K562 (cell line): ENCODE measurements at places on chromosomes 12 and 14. TPM values are rescaled to one million over a fixed set of nuclear protein-coding genes. Genes with fewer than 3 reads are reported as not detected.

DNA sequence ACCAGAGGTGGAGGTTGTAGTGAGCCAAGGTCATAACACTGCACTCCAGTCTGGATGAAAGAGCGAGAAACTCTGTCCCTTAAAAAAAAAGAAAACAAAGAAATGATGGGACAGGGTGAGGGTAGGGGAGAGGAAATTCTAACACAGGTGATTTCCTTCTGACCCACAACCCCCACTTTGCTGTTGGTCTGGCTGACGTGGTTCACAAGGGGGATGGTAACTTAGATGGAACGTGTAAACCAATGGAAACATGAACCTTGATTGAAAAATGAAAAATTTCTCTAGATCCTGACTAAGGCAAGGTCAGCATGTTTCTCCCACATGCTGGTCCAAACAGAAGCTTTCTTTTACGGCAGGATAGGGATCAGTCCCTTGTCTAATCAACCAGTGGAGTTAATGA lies 15.8 kb upstream of the RIOX1 start:
- DNase-seq, result no peak

DNA sequence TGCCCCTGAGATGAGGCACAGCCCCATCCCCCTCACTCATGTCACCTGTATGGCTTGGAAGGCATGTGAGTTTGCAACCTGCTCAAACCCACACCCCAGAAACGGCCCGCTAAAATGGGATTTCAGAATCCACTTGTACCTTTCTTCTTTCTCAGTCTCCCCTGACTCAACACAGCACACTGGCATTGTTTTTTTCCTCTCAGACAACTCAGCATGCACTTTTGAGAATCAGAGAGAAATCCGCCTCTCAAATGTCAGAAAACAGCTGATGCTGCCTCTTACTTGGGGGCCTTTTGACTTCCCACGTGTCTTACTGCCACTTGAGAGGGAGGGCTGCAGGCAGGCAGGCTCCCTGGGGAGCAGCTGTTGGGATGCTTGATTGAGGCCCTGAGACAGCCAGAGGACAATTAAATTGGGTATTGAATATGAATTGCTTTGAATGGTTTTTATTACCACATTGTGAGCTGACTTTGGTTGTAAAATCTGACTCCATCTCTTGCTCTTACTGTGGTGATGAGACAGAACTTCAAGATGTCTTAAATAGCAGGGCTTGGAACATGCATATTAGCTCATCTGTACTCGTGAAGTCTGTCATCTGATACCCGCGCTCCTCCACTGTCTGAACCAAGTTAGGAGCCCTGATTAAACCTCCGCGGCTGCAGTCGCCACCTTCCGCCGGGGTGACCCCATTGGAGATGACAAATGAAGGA lies 96.6 kb downstream of the APAF1 start:
- DNase-seq, result peak; percentile 39

DNA sequence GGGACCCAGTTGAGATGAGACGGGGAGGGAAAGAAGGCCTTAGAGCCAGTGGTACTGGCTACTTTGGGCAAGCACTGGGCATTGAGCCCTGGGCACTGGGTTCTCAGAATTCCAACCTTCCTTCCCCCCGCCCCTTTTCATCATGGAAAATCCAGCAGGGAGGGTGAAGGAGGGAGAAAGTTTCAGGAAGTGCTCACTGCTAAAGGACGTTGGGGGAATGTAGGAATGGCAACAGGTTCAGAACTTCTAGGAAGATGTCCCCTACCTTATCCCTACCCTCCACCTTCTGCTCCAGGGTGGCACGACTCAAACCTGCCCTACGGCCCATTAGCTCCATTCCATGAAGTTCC lies 4.2 kb upstream of the TNS2 start:
- no peak for DNase-seq

Gene MMP19
- total RNA-seq, result 1.1 and 1.3 TPM in 2 replicates

Gene RNASE1
- total RNA-seq, result 6.4 and 6.8 TPM in 2 replicates

Gene CISTR
- not detected in 2 replicates for total RNA-seq

- no peak for DNase-seq
Observed at GRCh38 chr14:103634156-103634555, 5.1 kb downstream of the KLC1 start.

Gene ANKS1B
- total RNA-seq, result not detected in 2 replicates

GRCh38 chr14:36988568-36988967 lies 183.8 kb downstream of the SLC25A21 start:
- no peak for DNase-seq

GRCh38 chr12:79765157-79765556 lies 74.4 kb upstream of the PAWR start:
- DNase-seq, result peak; percentile 6

Gene MYO1H
- total RNA-seq, result not detected in 2 replicates

- no peak for DNase-seq
Observed at GRCh38 chr12:131218026-131218922, 264.6 kb downstream of the ADGRD1 start.

GRCh38 chr14:51860825-51861499 lies 550 bp downstream of the GNG2 start:
- no peak for DNase-seq

- no peak for DNase-seq
Observed at GRCh38 chr12:120339256-120339655, 11.7 kb upstream of the PLA2G1B start.

GRCh38 chr12:107086314-107086713 lies 7.0 kb downstream of the CRY1 start:
- DNase-seq, result no peak

DNA sequence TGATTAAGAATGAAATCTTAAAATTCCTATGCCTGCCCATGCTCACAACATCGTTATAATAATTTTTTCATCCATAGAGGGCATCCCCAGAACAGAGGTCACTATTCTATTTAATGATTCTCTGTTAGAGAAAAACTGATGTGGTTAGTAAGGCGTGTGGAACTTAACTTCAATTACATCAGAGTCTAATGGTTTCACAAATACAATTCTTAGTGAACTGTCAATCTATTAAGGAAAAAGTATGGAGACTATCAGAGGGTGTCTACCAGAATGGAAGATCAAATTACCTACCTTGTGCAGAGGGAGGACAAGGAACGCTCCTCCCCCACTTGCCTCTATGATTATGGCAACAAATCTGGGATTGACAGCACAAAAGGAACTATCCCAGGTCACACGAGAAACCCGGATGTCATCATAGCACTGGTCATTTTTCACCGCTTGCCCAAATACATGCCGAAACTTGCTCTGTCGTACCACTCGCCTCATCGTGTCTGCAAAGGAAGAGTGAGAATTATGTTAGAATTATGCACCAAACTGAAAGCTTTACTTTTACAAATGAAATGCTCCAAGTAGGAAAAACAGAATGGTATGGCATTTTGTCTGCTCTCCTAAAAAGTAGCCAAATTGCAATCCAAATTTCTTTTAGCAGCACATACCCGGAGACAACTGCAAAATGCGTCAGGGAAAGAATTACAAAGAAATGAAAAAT lies 30.3 kb downstream of the CORO1C start:
- no peak for DNase-seq

Gene FAR2
- 8.5 and 12.7 TPM in 2 replicates for total RNA-seq

Gene FGF6
- total RNA-seq, result not detected in 2 replicates

GRCh38 chr12:93712200-93712599 lies 35.0 kb downstream of the CRADD start:
- DNase-seq, result no peak

DNA sequence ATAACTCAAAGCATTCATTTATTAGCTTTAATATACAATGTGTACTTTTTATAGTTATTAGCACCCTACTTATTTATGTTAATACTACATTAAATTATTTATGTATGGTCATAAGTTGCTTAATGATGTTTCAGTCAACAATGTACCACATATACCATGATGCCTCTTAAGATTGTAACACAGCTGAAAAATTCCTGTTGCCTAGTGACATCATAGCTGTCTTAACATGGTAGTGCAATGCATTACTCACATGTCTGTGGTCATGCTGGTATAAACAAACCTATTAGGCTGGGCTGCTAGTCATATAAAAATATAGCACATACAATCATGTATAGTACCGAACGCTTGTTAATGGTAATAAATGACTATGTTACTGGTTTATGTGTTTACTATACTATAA lies 120.4 kb downstream of the ANO6 start:
- DNase-seq, result no peak

GRCh38 chr12:1619587-1619986 lies 9.4 kb upstream of the WNT5B start:
- no peak for DNase-seq

GRCh38 chr14:32940066-32940651 lies 1.5 kb downstream of the NPAS3 start:
- DNase-seq, result no peak

GRCh38 chr12:109710205-109710746 lies 3.3 kb upstream of the FAM222A start:
- no peak for DNase-seq

GRCh38 chr14:29627137-29627536 lies 300.5 kb downstream of the PRKD1 start:
- no peak for DNase-seq

Gene TAS2R10
- total RNA-seq, result not detected in 2 replicates

- DNase-seq, result peak; percentile 60
Observed at GRCh38 chr12:54356951-54357356, 7.3 kb downstream of the GPR84 start.

DNA sequence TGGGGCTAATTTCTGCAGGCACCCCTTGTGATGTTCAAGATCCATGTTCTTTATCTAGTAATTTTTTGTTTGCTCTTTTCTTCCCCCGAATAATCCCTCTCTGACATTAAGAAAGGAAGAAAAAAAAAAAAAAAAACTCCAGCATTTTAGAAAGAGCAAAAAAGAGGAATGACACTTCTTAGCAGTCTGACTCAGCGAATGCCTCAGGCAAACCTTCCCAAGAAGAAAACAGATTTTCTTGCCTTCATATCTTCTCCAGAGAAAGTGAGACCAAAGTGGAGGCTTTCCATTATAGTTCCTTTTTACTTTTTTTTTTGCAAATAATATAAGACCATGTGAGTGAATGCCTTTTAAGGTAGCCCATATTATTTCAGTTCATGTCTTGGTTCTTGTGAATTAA lies 479.0 kb upstream of the SYT1 start:
- DNase-seq, result no peak

Gene SMCO3
- not detected in 2 replicates for total RNA-seq

GRCh38 chr14:47665337-47666134 lies 9.9 kb downstream of the MDGA2 start:
- no peak for DNase-seq

- no peak for DNase-seq
Observed at GRCh38 chr12:132161796-132162507, 17.7 kb downstream of the NOC4L start.

DNA sequence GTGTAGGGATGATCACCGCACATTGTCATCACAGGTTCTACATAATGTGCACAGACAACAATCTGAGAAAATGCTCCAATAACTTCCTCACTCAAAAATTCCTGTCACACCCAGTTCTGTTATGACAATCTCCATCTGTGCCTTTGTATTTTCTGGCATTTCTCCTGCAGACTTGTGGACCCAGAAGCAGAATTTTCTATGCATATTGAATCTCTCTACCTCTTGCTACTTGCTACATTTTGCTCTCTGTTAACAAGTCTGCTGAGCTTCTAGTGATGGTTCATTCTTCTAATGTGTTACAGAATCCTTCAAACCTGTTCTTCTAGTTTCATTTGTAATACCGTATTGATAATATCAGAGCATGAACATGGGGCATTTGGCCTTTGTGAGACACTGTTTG lies 127.8 kb upstream of the PTPRQ start:
- DNase-seq, result no peak

DNA sequence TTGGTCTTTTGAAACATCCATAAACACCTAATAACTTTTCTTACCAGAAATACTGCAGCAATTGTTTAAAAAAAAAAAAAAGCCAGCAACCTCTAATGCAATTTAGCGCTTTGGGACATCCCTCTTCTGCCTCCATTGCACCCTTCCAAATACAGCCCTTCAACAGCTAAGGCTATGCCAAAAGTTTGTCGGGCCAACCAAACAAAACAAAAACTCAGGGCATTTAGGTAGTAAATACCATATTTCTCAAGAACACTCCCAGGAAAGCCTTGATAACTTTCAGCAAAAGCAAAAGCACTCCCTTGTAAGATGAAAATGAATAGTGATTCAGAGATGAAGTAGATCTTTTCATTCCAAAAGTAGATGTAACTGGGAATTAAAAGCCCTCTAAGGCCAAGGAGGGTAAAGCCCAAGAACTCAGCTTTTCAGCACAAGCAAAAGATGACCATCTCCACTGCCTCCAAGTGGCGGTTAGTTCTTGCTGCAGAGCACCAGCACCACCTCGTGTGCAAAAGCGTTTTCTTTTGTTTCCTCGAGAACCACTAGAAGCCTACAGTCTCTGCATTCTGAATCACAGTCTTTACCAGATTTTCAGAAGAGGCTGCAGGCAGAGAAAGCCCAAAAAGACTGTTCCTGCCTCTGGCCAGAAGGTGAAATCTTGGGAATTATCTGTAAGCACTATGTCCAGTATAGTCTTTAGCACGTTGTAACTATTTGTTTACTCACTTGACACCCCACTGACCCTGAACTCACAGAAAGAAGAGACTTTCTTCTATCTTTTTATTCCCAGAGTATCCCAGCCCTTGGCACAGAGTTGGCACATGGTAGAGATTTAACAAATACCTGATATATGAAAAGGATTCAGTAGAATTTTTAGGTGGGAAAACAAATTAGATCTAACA lies 53.1 kb downstream of the SIX6 start:
- peak; percentile 20 for DNase-seq

Gene TAS2R31
- 1.0 and 1.1 TPM in 2 replicates for total RNA-seq

Gene TAS2R30
- 0.87 and 0.93 TPM in 2 replicates for total RNA-seq

GRCh38 chr12:21526053-21526452 lies at the start of gene SPX:
SPX (plus strand) TSS chr12:21526296; CDS start chr12:21526473, 177 bp downstream.
- DNase-seq, result no peak

Gene NOXRED1
- 0.18 TPM in 2 replicates for total RNA-seq

DNA sequence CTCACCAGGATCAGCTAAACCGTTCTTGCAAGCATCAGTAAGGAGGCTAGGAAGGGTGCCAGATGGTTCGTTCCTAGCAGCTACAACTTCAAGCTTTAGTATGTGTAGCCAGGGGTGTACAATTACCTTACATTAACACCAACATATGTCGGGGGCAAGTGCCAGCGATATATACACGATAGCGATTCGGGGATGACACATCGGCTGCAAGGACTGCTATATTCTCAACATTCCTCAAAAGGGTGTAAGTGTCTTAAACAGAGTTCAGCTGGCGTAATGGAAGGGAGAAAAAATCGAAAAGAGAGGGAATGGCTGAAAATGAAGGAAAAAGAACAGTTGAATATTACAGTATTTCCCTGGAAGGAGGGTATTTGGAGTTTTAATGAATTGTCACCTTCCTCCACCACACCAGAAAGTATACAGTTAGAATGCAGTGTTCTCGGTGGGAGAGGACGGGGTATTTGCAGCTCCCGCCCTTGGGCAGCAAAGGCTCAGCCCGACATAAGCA lies 545 bp downstream of the LIMA1 start:
- peak; percentile 35 for DNase-seq

- DNase-seq, result no peak
Observed at GRCh38 chr12:114611145-114612018, 72.6 kb downstream of the TBX3 start.
